Stimulated activated CD4-positive, alpha-beta T cell treated with anti-CD3 and anti-CD28 coated beads, Interleukin-2, amount 100 ng/mL, for 48 hours (primary cell): ENCODE measurements at places on chromosomes 3 and 15.

GRCh38 chr3:134881305-134881704 lies 86.2 kb downstream of the EPHB1 start:
- no peak for DNase-seq

- DNase-seq = no peak
Measured at GRCh38 chr3:120410116-120410515, 40.7 kb downstream of the FSTL1 start.

- DNase-seq = no peak
Measured at GRCh38 chr15:63195569-63196015, 6.2 kb downstream of the RAB8B start.

GRCh38 chr3:55402886-55403609 lies 84.1 kb downstream of the WNT5A start:
- DNase-seq = no peak

GRCh38 chr3:141051443-141052200 lies 475 bp downstream of the SPSB4 start:
- no peak for DNase-seq

DNA sequence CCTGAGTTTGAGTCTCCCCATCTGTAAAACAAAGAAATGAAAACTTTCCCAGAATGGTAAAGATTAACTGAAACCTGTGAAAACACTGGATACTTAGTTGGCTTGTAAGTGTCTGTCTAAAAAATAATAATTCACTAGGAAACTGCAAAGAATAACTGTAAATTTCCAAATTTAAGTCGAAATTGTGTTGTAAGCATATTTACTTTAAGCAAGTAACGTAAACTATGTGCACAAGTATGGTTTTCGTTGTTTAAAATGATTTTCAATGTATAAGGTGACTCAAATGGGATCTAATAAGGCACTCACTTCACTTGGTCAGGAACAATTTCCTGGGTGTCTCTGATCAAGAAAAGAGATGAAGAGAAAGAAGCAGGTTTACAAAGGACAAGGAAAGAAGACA lies 8.5 kb upstream of the TARS3 start:
- DNase-seq = no peak

GRCh38 chr15:60690350-60690961 lies 211.5 kb upstream of the ICE2 start:
- DNase-seq = no peak

DNA sequence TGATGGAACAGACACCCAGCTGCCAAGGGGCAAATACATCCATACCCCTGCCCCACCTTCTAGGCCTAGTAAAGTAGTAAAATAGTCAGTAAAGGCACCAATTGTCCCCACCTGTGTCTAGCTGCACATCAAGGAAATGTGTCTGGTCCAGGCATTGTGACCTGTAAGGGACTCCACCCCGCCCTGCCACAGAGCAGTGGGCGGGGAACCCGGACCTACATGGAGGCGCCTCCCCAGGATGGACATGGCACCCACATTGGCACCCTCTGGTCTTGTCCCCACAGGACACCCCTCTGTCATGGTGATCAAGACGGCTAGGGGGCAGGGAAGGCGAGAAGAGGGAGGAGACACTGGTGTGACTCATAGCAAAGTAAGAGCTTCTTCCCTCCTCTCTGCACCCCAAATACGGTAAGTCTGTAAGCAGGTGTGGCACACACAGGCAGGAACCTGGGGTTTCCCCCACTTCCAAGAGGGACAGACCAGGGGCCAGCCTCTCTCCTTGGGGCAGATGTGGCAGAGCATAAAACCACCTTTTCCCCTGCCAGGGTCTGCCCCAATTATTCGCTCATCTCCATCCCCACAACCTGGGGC lies 13.5 kb upstream of the LINGO1 start:
- no peak for DNase-seq

DNA sequence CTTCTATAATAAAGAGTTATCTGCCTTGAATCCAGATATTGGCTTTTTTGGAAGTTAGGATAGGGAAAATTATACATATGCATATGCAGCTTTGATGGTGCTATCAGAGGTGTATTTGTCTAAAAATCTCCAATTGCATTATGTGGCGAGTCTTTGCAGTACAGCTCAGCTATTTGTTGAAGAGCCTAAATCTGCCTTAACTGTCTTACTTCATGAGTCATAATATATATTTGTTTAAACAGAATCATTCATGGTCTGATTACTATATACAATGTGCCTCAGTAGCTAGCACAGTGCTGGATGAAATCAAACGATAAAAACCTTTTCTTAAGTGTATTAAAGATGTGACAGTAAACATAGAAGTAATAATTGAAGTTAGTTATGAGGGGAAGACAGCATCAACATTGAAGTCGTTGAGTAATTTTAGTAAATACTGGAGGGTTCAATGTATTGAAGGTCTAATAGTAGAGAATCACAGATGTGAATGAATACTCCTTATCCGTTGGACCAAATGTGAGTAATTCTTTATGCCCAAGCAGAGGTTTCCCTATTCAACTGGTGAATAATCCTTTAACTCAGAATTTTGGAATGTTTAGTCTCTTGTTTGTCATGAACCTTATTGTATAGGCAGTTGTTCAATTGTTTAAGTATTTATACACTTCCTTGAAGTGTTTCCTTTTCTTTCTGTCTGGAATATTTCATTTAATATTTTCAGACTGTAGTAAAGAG lies 74.8 kb upstream of the NAALADL2 start:
- no peak for DNase-seq

- no peak for DNase-seq
Measured at GRCh38 chr3:160454995-160455394, 5.4 kb upstream of the TRIM59 start.

DNA sequence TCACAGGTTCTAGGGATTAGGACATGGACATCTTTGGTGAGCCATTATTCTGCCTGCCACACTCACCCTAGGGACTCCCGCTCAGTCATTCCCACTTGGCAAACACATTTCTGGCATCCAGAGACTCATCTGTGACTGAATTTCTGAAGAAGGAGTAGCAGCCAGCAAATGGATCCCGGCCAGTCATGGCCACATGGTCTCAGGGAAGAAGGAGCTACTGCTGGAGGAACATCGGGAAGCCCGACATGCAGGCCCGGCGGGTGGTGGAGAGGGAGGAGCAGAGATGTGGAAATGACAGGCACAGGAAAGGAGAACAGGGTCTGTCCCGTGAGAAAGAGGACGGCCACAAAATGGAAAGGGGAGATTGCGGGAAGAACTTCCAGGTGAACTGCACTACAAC lies 65.4 kb downstream of the SEMA5B start:
- no peak for DNase-seq

DNA sequence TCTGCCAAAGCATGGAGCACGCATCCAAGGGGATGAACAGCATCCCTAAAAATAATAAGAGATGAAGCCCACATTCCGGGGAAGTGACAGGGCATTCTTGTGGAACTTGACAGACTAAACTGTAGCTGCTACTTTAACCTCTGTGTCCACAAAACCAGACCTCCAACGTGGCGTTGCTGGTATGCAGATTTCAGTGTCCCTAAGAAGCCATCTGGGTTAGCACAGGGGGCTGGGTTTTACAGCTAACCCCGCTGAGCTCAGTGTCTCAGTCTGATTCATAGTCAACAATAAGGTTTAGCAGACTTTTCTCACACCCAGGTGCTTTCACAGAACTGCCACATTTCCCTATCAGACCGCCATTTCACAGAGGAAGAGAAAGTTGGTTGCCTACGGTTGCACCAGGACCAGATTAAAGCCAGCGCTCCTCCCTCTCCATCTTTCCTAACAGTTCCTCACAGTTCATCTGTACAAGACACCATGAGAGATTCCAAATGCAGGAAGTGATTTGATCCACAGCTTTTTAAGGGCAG lies 61.6 kb upstream of the CTDSPL start:
- no peak for DNase-seq

DNA sequence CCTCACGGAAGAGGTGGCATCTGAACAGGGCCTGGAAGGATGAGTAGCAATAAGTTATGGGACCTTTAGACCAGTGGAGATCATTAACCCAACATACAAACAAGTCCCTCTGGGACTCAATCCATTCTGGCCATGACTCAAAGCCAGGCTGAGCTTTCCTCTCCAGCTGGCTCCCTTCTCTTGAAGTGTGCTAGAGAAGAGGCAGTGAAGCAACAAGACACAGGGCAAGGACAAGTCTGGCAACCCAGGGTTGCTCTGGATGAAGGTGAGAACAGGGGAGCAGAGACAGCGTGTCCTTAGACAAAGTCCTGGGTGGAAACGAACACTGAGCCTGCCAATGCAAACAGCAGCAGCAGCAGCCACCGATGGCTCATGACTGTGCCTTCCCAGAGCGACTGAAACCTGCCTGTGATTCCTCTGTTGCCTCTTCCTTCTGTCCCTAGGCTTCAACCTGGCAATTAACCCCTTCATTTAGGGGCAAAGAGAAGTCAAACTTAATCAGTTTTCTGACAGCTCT lies 86.8 kb downstream of the BDH1 start:
- no peak for DNase-seq

DNA sequence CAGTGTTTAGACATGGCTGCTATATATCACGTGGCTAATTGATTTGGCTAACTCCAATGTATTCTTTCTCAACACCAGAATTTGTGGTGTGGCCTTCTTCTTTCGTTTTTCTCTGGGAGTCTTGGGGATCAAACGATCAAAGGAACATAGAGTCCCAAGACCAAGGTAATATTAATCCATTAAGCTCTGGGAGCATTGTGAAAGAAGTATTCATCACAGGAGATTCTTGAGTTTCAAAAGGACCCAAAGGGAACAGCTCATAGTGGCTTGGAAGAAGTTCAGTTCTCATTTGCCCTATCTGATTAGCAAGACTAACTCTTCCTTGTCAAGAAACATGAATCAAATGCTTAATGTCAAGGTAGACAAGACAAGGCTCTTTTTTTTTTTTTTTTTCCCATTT lies 32.9 kb upstream of the TICRR start:
- DNase-seq = no peak

- DNase-seq = no peak
Measured at GRCh38 chr3:128486205-128486628, 6.8 kb downstream of the GATA2 start.

DNA sequence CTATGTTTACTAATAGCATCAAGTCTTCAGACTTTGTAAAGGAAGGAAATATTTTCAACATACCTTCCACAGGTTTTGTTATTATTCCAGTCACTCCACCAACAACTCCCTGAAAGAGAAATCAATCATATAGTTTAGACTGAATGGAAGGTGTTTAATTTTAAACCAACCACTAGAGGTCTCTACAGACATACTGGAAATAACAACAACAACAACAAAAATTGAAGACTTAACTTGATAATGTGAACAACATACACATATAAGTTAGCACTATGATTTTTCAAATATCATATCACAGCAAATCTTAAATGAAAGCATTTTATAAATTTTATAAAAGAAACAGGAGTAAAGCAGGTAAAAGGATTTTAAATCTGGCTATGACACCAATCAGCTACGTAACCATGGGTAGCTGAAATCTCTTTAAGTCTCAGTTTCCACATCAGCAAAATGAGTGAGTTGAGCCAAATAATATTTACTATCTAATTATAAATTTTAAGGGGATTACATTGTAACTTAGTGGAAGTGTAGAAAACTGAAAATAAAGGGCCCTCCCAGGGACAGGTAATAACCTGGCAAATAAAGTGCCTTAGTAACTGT lies 188.2 kb downstream of the VPS13C start:
- DNase-seq = no peak

GRCh38 chr3:151552589-151552988 lies 91.7 kb upstream of the IGSF10 start:
- DNase-seq = no peak

GRCh38 chr3:20327889-20328288 lies 141.9 kb upstream of the SGO1 start:
- no peak for DNase-seq

DNA sequence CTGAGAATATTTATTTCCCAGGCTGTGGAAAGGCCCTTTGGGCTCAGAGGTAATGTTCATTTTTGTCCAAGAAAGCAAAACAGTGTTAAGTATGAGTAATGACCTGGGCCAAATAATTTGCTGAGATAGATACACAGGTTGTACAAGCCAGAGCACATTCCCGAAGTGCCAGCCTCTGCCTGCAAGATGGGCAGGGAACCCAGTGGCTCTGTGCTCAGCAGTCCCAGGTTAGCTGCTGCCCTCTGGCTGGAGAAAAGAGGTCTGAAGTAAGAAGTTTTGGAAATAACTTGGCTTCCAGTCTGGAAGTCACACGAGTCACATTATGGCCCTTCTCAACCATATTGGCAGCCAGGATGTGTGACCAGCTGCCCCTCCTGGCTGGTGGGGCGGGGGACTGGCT lies 20.2 kb downstream of the MYZAP start:
- DNase-seq = no peak

- no peak for DNase-seq
Measured at GRCh38 chr3:9795207-9795606, 2.3 kb downstream of the ARPC4 start.

DNA sequence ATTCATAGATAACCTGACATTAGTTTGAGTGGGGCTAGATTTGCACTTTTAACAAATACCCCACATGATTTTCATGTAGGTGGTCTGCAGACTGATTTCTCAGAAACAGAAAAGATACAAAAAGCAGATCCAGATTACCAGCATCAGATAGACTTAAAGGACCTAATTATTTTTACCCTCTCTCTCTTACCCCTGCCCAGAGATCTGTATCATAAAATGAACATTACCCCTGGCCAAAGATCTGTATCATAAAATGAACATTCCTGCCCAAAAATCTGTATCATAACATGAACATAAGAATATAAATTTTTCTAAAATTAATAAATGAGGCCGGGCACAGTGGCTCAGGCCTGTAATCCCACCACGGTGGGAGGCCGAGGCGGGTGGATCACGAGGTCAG lies 14.6 kb upstream of the TRPC1 start:
- DNase-seq = no peak

DNA sequence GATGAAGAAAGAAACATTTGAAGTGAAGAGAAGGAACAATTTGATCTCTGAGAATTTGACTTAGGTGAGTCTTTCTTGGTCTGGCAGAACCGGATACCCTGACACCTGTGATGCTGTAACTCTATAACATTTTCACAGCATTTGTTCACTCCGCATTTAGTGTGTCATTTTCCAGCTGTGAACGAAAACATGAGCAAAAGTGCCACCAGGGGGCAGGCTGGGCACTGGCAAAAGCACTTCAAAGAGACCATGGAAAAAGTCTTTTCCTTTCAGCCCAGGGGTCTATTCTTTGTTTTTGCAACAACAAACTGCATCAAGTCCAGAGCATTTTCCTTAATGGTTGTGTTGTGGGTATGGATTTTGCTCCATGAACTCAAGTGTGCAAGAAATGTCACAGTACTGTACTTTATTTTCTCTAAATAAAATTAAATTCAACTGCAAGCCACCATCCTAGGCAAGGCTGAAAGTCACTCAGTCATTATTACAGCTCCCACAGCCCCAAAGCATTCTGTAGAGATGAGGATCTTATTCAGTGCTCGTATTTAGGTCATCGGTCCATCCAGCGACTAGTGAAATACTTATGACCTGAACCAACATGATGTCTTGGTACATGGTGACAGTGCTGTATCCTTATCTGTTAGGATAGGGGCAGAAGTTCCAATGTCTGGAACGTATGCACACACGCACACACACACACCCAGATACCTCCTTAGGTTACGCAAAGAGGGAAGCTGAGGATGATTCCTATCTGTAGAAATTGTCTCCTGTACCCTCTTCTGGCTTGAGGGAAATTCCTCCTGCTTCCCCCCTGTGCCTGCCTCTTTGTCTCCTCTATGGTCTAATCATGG lies 125.5 kb downstream of the GADL1 start:
- peak; percentile 68 for DNase-seq

GRCh38 chr3:137766041-137766875 lies 2.1 kb downstream of the SOX14 start:
- DNase-seq = no peak

GRCh38 chr3:147987549-147987948 lies 578.4 kb downstream of the ZIC1 start:
- no peak for DNase-seq

GRCh38 chr3:57545636-57546268 lies 1.6 kb upstream of the DNAH12 start:
- DNase-seq = no peak
